Neural cell (in vitro differentiated cells): ENCODE measurements at places on chromosomes 16 and 17. TPM values are rescaled to one million over a fixed set of nuclear protein-coding genes. Genes with fewer than 3 reads are reported as not detected.

WNT3 gene
- 7.6 TPM in 2 replicates for polyA plus RNA-seq

NPW gene
- polyA plus RNA-seq: not detected in 2 replicates

ABCC1 gene
- polyA plus RNA-seq: 3.0 and 7.6 TPM in 2 replicates

CDK5RAP3 gene
- polyA plus RNA-seq: 343 and 358 TPM in 2 replicates

FLYWCH2 gene
- polyA plus RNA-seq: 193 and 211 TPM in 2 replicates

TMEM100 gene
- polyA plus RNA-seq: not detected in 2 replicates

KRTAP1-1 gene
- polyA plus RNA-seq: not detected in 2 replicates

COPZ2 gene
- polyA plus RNA-seq: not detected in 2 replicates

OTOP2 gene
- polyA plus RNA-seq: not detected in 2 replicates

PRSS33 gene
- not detected in 2 replicates for polyA plus RNA-seq

KLHL10 gene
- 0.22 TPM in 1 of 2 replicates, not detected in the other for polyA plus RNA-seq

SSTR5 gene
- not detected in 2 replicates for polyA plus RNA-seq

GPR139 gene
- polyA plus RNA-seq: 0.52 TPM in 1 of 2 replicates, not detected in the other

EXOC3L1 gene
- 0.43 and 0.96 TPM in 2 replicates for polyA plus RNA-seq

CTRB2 gene
- polyA plus RNA-seq: not detected in 2 replicates

KCNG4 gene
- not detected in 2 replicates for polyA plus RNA-seq

HEXIM2 gene
- polyA plus RNA-seq: 13.9 and 17.9 TPM in 2 replicates

EZH1 gene
- polyA plus RNA-seq: 52.5 and 68.3 TPM in 2 replicates

KRT34 gene
- polyA plus RNA-seq: not detected in 2 replicates

BAHCC1 gene
- polyA plus RNA-seq: 12.4 and 14.2 TPM in 2 replicates

TEX14 gene
- 0.90 and 1.4 TPM in 2 replicates for polyA plus RNA-seq

HBM gene
- polyA plus RNA-seq: not detected in 2 replicates

EME1 gene
- polyA plus RNA-seq: 1.1 and 5.4 TPM in 2 replicates

MYH8 gene
- 3.0 and 3.7 TPM in 2 replicates for polyA plus RNA-seq

SEPTIN12 gene
- 1.8 and 4.7 TPM in 2 replicates for polyA plus RNA-seq

PYY gene
- not detected in 2 replicates for polyA plus RNA-seq

KRT39 gene
- not detected in 2 replicates for polyA plus RNA-seq

ZFPM1 gene
- 0.41 and 0.60 TPM in 2 replicates for polyA plus RNA-seq

QPRT gene
- polyA plus RNA-seq: 2.7 and 3.9 TPM in 2 replicates

UQCRC2 gene
- polyA plus RNA-seq: 468 and 484 TPM in 2 replicates

HCRT gene
- polyA plus RNA-seq: not detected in 2 replicates

ZPBP2 gene
- not detected in 2 replicates for polyA plus RNA-seq

VASN gene
- polyA plus RNA-seq: 0.32 and 0.57 TPM in 2 replicates

GP1BA gene
- not detected in 2 replicates for polyA plus RNA-seq

SHBG gene
- polyA plus RNA-seq: 0.90 and 3.2 TPM in 2 replicates

CDRT4 gene
- 22.5 and 26.9 TPM in 2 replicates for polyA plus RNA-seq

DPH1 gene
- polyA plus RNA-seq: 42.1 and 44.8 TPM in 2 replicates

NPIPB4 gene
- polyA plus RNA-seq: 9.1 and 9.3 TPM in 2 replicates

EIF3CL gene
- 22.3 and 35.4 TPM in 2 replicates for polyA plus RNA-seq

HID1 gene
- 26.6 and 29.8 TPM in 2 replicates for polyA plus RNA-seq

HOXB7 gene
- polyA plus RNA-seq: not detected in 2 replicates

NPIPA5 gene
- 1.5 and 27.2 TPM in 2 replicates for polyA plus RNA-seq

CD300E gene
- not detected in 2 replicates for polyA plus RNA-seq

ZP2 gene
- not detected in 2 replicates for polyA plus RNA-seq

MT2A gene
- polyA plus RNA-seq: not detected in 2 replicates

CCL13 gene
- polyA plus RNA-seq: not detected in 2 replicates

TM4SF5 gene
- polyA plus RNA-seq: not detected in 2 replicates

KRTAP3-2 gene
- not detected in 2 replicates for polyA plus RNA-seq

TMC5 gene
- polyA plus RNA-seq: not detected in 2 replicates

TBX21 gene
- polyA plus RNA-seq: not detected in 2 replicates

TMEM238L gene
- polyA plus RNA-seq: not detected in 2 replicates

SKAP1 gene
- polyA plus RNA-seq: 0.63 TPM in 1 of 2 replicates, not detected in the other

KRT17 gene
- polyA plus RNA-seq: 0.78 TPM in 1 of 2 replicates, not detected in the other

FBXO39 gene
- not detected in 2 replicates for polyA plus RNA-seq
